ENCODE measurements at places on chromosomes 3 and 15. TPM values are rescaled to one million over a fixed set of nuclear protein-coding genes. Genes with fewer than 3 reads are reported as not detected.

- DNase-seq, result peak; percentile 20
These were observed 40.9 kb upstream of the CCDC80 start for GRCh38 chr3:112681822-112682325.

Gene GOLGA8G
- not detected for polyA plus RNA-seq

Gene HDC
- 0.71 TPM for polyA plus RNA-seq

Gene SERINC4
- 0.90 TPM for polyA plus RNA-seq

DNA sequence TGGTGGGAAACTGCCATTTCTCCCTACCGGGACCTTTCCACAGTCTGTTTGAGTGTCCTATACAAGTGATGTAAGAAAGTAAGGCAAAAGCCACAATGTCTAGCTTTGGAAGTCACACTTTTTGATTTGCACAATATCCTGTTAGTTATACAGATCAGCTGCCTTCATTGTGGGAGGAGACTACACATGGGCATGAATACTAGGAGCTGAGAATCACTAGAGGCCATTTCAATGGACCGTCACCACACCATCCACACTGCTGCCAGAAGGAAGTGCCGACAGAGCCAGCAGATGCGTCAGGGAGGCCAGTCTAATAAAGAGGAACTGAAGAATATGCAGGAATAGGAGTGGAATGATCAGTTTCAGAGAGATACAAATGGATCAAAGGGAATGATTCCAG is 65.8 kb downstream of the SCN11A start:
- no peak for DNase-seq

Gene SLC12A8
- 0.45 TPM for polyA plus RNA-seq

Gene APOD
- 36.5 TPM for polyA plus RNA-seq

Gene GUCA1C
- not detected for polyA plus RNA-seq

Gene FANCD2
- 6.4 TPM for polyA plus RNA-seq

GRCh38 chr3:125435231-125435630 is 60.1 kb upstream of the ZNF148 start:
- no peak for DNase-seq

- DNase-seq, result no peak
These were observed 179.3 kb downstream of the THRB start for GRCh38 chr3:24315356-24315755.

DNA sequence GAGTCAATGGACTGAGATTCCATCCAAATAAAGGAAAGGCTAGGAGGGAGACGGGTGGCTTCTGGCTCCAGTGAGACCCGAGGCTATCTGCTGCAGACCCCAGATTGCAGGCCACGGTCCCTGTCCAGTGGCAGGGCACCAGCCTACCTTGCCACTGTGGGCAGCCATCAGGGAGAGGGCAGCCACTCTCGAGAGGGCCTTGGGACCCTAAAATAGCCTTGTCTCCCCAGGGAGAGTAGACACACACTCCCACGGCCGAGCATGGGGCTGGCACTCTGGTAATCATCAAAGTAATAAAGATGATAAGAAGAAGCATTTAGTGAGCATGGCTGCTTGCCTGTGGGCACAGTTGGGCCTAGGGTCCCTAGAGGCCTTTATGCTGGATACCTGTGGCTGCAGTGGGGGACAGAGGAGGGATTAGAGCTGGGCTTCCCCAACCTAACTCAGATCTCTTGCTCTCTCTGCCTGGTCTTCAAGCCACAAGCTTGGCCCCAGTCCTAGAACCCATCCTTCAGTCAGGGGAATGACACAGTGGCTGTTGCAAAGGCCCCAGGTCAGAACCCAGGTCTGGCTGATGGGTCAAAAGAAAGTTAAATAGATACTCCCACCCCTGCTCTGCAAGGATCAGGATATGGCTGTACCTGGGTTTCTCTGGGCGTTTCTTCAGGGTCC is 9.2 kb upstream of the VIPR1 start:
- no peak for DNase-seq

- DNase-seq, result no peak
These were observed 219.3 kb upstream of the COL8A1 start for GRCh38 chr3:99419116-99419515.

Gene PP2D1
- polyA plus RNA-seq, result 0.53 TPM

Gene C3orf85
- not detected for polyA plus RNA-seq

Gene PLS1
- 0.79 TPM for polyA plus RNA-seq

Gene RTP3
- polyA plus RNA-seq, result 0.25 TPM

GRCh38 chr3:39443530-39443929 is 23.9 kb upstream of the MOBP start:
- DNase-seq, result no peak

Gene SKOR1
- polyA plus RNA-seq, result 0.67 TPM

DNA sequence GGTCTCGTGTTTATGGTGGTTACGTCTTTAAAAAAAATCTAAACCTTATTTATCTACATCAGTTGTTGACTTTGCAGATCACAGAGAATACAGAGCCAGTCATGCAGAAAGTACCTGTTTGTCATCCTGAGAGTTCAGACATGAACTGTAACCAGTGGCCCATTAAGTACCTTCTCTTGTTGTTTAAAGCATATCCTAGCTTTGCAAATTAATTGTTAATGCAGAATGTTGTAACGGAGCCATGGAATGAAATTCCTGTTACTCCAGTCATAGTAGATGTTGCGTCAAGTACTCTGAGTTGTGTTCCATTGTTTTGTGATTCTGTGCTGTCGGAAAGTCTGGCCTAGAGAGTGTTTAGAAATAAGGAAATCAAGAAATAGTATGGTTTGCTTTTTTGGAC is 205.2 kb downstream of the RBMS3 start:
- peak; percentile 40 for DNase-seq
